ENCODE measurements at places on chromosomes 5 and 9.

GRCh38 chr9:88653406-88653805 is 118.4 kb downstream of the NXNL2 start:
- DNase-seq = no peak

GRCh38 chr9:85322592-85322991 is 419.2 kb downstream of the AGTPBP1 start:
- DNase-seq = no peak

- no peak for DNase-seq
Measured at GRCh38 chr5:134561871-134562296, 36.4 kb downstream of the JADE2 start.

DNA sequence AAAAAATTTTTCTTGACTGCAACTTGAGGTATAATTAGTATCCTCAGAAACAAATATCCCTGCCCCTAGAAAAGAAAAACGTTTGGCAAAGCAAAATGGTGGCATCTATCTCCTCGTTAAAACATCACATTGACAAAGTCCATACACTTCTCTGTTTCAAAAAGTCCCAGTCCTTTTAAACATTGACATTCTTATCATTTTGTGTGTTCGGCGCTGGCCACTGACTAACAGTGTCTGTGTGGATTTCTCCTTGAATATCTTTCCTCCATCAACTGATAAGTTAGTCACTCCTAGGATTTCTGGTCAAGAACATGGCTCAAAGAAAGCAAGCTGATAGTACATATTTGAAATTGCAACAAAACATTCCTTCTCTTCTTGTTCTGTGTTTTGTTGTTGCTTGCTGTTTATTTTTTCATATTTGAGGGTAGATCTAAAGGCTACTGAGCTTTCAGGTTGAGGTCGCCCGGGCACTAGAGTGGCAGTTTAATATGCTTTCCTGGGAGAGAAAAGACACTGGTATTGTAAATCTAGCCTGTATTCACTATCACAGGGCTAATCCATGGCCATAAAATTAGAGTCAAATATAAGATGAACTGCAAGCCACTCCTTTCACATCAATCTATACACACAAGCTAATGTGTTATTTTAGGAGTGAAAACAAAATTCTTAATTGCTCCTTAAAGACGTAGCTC is 8.5 kb upstream of the PPIC start:
- DNase-seq = no peak

DNA sequence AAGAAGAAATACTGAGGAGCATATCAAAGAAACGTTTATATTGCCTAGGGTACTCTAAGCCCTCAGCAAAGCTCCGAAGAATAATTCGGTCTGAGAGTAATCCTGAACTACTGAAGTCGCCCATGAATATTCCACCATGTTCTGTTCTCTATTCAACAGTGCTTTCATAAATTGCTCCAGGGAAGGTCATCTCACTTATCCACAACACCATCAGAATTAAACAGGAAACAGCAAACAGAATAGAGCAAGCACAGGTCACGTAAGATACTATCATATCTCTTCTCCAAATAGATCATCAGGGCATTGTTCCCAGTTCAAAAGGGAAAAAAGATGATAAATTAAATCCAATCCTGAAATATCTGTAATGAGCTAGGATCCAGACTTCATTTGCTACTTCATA is 325.6 kb downstream of the DEPDC1B start:
- DNase-seq = no peak

GRCh38 chr9:31336386-31336785 is 1048.1 kb upstream of the ACO1 start:
- DNase-seq = no peak

DNA sequence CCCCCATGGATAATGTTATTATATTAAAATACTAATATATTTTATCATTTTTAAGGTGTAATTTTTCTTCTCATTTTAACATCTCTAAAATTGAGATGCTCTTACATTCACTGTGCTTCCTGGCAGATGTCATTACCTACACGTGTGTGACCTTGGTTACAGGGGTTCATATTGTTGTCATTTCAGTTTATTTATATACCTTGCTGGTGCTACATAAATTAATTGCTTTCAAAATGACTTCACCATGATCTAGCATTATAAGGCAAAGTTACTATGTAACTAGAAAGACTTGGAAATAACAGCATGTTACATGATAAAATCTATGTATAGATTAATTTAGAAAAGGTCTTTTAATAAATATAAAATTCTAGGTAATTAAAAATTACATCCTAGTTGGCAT is 60.9 kb downstream of the ARHGEF28 start:
- no peak for DNase-seq

- no peak for DNase-seq
Measured at GRCh38 chr9:127053057-127053821, 69.2 kb downstream of the ANGPTL2 start.

DNA sequence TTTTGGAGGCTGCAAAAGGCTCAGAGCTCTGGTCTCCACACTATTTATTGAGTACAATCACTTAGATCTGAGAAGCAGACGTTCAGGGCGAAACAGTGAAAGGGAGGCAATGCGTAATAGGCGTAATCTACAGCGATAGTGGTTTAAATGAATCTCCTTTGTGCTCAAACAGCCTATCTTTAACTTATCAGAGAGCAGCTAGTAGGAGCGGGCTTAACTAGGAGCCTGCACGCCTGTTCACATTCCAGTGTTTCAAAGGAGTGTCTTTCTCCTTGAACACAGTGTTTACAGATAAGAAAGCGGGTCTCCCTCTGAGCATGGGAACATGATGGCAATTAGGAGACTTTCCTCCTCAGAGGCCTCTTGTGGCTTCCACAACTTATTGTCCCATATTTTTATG is 49.4 kb downstream of the AP3B1 start:
- no peak for DNase-seq

DNA sequence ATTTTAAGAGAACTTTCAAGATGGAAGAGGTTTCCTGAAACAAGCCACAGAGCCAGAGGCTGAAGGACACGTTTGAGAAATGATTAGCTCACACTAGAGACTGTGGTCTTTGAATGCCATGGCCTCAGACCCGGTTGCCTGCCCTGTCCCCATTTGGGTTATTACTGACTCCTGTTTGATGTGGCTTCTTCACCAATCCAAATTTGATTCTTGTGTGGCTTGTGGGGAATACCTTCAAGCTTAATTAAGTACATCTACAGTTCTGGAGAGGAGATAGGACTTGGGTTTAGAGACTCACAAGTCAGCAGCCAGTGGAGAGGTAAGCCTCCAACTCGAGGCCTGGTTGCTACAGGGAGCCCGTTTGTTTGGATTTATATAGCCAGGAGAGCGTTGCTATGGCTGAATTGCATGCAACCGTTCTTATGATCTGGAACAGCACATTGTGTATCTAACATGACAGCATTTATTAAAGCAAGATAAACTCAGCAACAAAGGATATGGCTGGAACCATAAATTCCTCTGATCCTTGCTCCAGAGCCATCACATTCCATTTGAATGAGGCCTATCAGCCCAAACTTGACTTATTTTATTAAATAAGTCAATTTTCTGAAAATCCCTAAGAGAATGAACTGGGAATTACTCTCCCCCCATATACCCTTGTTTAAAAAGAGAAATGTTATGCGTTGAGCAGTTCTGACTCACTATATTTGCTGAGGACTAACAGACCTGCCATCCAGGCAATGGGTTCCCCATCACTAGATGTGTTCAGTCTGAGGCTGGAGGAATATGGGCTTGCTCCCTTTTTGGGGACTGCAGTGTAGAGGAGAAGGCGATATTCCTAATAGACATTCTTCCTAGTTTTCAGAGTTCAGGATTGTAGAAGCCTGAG is 88.4 kb upstream of the TNFSF8 start:
- peak; percentile 39 for DNase-seq

DNA sequence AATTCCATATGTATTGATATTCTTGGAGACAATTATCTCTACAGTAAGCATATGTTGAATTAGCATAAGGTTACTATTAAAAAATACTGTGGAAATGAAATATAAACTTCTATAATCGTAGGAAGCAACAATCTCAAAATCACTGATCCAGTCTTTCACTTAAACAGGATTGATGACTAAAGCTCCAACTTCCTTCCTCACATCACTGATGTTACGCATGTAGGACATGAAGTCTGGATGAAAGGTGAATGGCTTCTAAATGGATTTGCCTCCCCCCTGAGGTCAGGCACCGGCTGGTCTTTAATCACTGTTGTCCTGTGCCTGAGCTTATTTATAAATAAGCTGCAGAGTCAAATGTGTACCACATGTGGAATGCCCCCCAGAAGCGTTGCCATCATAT is 157.1 kb upstream of the NFIB start:
- no peak for DNase-seq

DNA sequence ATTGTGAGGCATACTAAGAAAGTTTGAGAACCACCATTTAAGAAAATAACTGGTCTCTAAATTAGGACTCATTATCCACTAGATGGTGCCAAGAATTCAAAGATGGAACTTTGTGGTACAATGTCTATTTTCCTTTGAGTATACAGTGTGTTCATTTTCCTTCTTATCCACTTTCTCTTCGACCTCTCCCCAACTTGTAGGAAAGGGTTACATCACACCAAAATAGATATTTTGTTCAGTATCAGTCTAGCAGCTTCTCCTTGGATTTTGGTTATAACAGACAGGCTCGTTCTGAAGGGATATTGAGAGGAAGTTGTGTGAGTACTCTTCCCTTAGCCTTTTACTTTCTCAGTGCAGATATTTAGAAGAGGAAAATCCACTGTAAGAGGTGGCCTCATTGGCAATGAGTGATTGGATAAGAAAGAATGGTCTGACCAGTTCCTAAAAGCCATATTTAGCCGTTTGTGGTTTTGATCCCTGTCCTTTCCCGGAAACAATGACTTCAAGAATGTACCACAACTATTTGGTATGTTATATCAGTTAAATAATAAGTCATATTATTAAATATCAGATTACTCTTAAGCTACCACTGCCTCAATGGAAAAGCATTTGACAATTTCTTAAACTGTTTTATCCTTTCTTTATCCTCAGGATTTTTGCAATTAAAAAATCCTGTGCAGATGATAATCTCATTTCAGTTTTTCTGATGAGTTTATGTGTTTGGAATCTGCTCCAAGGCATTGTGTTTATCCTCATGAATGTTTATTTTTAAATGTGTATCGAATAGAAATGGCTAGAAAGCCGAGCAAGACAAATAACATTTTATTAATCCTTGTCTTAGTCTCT is 69.0 kb upstream of the GRAMD2B start:
- no peak for DNase-seq

- no peak for DNase-seq
Measured at GRCh38 chr9:71179183-71179582, 57.8 kb upstream of the TRPM3 start.

DNA sequence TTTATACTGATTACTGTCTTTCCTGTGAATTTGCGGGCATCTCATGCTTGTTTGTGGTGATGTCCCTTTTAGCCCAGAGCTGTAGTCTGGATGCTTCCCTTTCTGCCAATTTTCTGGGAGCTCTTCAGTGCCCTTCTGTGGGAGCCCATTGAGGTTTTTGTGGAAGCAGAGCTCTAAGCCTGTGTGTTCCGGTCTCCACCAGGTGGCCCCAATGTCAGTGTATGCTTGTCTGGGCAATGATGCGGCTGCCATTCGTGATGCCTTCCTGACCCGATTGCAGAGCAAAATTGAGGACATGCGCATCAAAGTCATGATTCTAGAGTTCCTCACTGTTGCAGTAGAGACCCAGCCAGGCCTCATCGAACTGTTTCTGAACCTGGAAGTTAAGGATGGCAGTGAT is 35.1 kb downstream of the SH3GLB2 start:
- DNase-seq = no peak

- no peak for DNase-seq
Measured at GRCh38 chr5:150960791-150961396, 56.1 kb upstream of the ZNF300 start.

- DNase-seq = no peak
Measured at GRCh38 chr5:159817262-159818029, 98.8 kb upstream of the ADRA1B start.

- no peak for DNase-seq
Measured at GRCh38 chr5:57719216-57719615, 236.6 kb upstream of the ACTBL2 start.

DNA sequence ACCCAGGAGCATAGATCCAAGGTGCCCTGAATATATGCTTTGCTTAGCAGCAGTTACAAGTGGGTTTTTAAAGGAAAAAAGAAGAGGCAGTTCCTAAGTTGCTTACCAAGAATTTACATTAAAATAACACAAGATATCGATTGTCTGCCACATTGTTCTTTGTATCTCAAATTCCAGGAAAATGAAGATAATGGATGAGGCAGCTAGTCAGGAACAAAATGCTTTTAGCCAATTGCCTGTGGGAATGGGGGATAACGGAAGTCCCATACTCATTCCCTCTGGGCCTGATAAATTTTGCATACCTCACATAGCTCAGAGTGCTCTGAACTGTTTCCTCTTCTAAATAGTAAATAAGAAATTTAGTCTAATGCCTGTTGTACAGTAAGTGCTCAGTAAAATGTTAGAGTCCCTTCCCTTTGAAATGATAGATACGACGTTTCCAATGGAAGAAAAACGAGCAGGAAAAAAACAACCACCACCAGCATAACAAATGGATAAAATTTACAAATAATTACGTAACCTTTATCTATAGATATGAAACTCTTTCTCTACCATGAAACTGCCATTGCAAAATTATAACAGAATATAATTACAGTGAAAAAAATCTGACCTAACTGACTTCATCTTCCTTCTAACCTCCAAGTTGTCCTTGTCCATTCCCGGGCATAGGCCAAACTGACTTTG is 35.5 kb upstream of the TENT2 start:
- DNase-seq = no peak

GRCh38 chr5:154296525-154297159 is 106.1 kb downstream of the GALNT10 start:
- DNase-seq = no peak

- DNase-seq = no peak
Measured at GRCh38 chr9:34419716-34420504, 38.5 kb downstream of the FAM219A start.

DNA sequence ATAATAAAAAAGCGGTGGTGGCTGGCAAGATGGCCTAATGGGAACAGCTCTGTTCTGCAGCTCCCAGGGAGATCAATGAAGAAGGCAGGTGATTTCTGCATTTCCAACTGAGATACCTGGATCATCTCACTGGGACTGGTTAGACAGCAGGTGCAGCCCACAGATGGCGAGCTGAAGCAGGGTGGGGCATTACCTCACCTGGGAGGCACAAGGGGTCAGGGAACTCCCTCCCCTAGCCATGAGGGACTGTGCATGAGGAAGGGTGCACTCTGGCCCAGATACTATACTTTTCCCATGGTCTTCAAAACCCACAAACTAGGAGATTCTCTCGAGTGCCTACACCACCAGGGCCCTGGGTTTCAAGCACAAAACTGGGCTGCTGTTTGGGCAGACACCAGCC is 45.6 kb upstream of the PTGER4 start:
- DNase-seq = no peak

GRCh38 chr9:112665347-112665746 is 52.6 kb downstream of the INIP start:
- no peak for DNase-seq

DNA sequence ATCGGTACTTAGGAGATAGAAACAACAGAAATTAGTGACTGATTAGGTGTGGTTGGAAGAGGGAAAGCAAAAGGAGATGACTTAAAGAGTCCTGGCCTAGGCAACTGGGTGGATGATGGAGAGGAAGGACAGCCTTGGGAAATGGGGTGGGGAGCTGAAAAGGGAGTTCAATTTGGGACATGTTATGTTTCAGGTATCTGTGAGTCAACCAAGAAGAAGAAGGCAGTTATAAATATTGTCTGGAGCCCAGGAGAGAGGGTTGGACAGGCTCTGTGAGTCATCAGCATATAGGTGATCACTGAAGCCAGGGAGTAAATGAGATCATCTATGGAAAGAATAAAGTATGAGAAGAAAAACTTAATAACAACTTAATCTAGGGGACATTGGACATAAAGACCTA is 357.7 kb downstream of the NPR3 start:
- no peak for DNase-seq

GRCh38 chr9:89716559-89716958 is 111.7 kb downstream of the GADD45G start:
- no peak for DNase-seq

GRCh38 chr9:86795823-86796553 is 151.3 kb downstream of the GAS1 start:
- no peak for DNase-seq
